ENCODE measurements at places on chromosomes 16 and 17.

DNA sequence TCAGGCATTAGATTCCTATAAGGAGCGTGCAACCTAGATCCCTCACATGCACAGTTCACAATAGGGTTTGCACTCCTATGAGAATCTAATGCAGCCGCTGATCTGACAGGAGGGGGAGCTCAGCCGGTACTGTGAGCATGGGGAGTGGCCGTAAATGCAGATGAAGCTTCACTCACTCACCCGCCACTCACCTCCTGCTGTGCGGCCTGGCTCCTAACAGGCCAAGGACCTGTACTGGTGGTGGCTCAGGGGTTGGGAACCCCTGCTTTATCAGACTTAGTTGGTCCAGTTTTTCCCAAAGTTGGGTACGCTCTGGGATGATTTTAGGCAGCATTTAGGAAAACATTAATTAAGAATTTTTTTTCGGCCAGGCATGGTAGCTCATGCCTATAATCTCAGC lies 103.8 kb downstream of the MARF1 start:
- DNase-seq, result no peak

GRCh38 chr17:29716566-29716965 lies 93.9 kb upstream of the CORO6 start:
- no peak for DNase-seq

DNA sequence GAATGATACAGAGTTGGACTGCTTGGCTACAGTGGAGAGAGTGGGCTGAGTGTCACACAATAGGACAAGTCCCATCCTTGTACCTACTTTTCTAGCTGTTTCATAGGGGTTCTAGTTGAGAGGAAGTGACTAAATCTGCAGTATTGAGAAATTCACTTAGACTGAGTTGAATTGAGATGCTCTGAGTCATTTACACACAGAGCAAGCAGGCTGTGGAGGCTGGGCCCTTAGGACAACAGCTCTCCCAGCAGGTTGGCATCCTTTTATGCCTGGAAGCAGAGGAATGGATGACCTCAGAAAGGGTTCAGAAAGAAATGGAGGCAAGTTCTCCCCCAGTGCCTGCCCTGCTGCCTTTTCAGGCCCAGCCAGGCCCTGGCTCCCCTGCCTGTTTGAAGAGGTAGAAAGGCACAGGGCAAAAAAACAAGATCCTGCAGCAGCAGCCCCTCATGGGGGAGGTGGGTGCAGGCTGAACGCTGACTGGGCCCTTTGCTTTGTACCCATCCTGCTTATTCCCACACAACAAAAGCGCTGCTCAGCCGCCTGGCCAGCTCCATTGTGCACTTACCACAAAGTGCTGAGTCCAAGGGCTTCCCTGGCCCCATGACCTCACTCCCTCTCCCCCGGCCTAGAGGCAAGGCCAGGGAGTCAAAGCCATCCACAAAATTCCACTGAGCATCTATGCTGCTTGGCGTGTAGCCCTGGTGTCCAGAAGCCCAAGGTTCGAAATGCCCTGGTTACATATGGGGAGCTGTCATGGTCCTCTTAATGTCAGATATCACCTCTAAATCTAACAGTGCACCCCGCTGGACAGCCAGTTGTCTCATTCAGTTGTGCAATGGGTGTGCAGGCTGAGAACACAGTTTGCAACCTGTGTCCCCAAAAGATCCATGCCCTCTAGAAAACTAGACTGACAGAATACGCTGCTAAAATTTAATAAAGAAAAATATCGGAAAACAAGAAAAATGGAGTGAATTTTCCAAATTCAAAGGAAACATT lies 5.4 kb upstream of the CRYBA1 start:
- no peak for DNase-seq

- no peak for DNase-seq
Observed at GRCh38 chr16:16161319-16161718, 62.0 kb downstream of the ABCC6 start.

DNA sequence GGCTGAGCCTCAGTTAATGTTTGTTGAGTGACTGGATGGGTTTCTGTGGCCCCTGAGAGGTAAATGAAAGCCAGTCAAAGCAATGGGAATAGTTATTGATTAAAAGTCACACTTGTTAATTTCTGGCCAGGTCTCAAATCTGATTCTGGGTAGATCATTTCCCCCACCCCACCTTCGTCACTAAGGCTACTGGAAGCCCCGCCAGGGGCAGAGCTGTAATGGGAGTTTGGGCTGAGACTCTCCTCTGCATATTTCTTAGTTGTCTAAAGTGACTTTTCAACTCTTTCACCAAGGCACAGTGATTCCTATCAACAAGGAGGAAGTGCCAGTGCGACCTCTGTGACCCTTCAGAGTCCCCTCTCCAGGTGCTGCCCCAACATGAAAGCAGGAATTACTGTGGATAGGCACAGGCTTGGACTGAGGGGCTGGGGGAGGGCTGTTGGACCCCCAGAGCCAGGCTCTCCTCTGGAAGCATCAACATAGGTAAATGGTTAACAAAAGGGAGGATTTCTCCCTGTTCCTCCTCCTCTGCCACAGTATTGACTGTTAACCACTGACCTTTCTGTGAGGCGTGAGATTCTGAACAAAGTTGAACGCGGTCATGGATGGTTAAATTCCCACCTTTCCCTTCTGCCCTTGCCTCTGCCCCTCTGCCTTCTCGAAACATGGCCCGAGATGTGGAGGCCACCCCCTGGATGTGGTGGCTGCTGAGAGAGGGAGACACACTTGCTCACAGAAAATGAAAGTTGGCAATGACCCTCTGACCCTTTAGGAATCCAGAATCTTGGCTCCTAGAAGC lies 20.8 kb upstream of the TBX2 start:
- DNase-seq, result no peak

- no peak for DNase-seq
Observed at GRCh38 chr16:57486858-57487834, 853 bp upstream of the DOK4 start.

DNA sequence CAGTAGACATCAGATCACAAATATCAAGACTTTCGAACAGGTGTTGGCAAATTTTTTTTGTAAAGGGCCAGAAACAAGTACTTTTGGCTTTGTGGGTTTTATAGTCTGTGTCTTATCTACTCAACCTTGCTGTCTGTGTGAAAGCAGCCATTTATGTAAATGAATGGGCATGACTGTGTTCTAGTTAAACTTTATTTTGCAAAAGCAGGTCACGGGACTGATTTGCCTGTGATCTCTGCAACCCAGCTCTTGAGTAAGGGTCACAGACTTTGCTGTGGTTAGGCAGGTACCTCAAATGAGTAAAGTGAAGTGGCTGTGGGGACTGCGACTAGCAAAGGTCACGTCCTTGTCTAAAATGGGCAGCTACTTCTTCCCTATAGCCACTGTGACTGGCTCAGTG lies 136.5 kb downstream of the FTO start:
- DNase-seq, result no peak
